HL-60 (cell line): ENCODE measurements at places on chromosomes 6 and 20.

- DNase-seq, result no peak
Measured at GRCh38 chr6:83199863-83200225, 6.7 kb downstream of the RWDD2A start.

DNA sequence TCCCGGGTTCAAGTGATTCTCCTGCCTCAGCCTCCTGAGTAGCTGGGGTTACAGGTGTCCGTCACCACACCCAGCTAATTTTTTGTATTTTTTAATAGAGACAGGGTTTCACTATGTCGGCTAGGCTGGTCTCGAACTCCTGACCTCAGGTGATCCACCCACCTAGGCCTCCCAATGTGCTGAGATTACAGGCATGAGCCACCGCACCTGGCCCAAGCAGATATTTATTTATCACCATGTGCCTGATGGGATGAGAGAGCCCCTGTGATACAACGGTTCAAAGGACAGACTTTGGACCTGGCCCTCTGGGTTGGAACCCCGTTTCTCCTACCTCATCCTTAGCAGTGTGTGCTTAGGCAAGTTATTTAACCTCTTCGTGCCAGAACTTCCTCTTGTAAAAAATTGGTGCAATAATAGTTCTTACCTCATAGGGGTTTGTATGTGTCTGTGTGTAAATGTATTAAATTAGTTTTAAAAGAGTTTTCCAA is 19.2 kb upstream of the STK38 start:
- DNase-seq, result no peak

GRCh38 chr6:42448391-42448790 is 3.3 kb downstream of the TRERF1 start:
- DNase-seq, result peak; percentile 66

DNA sequence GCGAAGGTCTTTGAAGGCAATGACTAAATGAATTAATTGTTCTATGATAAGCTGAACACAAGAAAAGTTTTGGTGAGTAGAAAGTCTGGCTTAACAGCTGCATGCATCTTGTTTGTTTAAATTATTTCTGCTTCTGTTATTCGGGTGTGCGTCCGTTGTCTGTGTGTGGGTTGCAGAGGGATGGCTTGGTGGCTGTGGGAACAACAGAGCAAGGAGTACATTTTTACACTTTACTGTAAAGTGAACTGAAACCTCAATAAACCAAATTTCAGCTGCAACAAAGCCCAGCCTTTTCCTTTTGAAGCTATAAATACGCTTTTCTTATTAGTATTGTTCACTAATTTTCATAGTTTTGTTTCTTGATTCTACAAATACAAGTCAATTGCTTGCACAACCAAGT is 3.5 kb upstream of the LAMP5 start:
- DNase-seq, result no peak
